ENCODE measurements at places on chromosomes 5 and 9.

- DNase-seq, result no peak
Measured at GRCh38 chr5:129027260-129027659, 62.0 kb downstream of the SLC27A6 start.

DNA sequence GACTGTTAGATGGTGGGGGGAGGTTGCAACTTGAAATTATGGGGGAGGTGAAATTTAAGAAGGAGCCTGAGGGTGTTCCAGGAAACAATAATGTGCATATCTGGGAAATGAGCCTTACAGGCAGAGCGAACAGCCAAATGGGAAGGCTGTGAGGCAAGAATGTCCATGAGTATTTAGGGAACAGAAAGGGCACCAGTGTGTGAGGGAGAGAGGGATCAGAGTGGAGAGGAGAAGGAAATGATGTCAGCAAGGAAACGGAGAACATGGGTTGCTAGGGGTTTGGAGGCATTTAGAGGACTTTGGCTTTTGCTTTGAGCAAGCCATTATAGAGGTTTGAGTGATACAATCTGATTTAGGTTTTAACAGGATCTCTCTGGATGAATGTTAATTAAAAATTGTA lies 285.4 kb downstream of the TLE4 start:
- no peak for DNase-seq

DNA sequence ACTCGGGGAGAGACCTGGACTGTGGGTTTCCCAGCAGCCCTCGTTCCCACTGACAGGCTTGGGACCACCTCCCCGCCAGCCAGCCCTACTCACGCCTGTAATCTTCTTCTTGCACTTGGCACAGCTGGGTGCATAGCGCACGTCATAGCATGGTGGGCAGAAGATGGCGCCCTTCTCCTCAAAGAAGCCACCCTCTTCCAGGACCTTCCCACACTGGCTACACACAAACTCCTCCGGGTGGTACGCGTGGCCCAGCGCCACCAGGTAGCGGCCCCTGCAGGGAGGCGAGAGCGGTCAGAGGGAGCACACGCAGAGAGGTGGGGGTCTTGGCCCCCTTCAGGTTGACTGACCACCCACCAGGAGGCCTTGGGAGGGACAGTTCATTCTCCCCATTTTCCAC lies 9.4 kb downstream of the PDLIM7 start:
- no peak for DNase-seq

DNA sequence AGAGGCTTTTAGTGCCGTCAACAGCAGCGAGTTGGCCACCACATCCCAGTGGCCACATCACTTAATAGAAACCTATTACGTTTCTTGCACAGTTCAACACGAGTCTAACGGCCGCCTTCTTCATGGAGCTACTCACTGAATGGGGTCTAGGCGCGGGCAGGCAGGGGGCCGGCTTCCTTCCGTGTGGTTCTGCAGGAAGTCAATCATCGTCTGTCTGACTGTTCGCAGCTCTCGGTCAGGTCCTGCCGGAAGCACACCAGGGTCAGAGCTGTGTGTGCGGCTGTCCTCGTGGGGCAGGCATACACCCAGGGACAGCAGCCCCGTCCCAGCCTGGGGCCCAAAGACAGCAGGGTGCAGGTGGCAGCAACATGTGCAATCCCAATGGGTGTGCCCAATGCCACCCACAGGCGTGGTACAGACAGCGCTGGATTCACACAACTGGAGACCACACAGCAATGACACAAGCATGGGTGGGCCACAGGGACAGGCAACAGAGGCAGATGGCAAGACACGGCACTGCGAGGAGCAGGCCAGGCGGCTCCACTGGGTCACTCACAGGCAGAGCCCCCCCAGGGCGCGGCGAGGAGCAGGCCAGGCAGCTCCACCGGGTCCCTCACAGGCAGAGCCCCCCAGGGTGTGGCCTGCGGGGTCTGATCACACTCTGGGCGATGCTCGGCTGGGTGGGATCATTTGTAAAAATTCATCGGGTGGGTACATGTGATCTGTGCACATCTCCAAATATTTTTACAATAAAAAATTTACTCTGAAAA lies 19.1 kb upstream of the LHX3 start:
- no peak for DNase-seq

DNA sequence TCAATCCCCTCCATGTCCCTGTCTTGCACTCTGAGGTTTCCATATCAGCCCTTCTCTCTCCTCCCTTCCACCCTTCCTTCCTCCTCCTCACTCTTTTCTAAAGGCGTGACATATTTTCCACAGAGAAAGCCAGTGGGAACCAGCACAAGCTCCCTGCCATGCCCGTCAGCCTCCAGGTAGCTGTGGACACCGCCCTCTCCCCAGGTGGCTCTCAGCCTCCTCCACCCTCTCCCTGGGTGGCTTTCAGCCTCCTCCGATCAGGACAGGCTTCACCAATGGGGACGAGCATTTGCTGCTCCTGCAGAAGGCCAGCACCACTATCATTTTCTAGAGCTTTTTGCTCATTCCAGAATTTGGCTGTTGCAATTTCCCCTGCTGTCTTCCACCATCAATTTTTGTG lies 236.6 kb downstream of the GADD45G start:
- no peak for DNase-seq

DNA sequence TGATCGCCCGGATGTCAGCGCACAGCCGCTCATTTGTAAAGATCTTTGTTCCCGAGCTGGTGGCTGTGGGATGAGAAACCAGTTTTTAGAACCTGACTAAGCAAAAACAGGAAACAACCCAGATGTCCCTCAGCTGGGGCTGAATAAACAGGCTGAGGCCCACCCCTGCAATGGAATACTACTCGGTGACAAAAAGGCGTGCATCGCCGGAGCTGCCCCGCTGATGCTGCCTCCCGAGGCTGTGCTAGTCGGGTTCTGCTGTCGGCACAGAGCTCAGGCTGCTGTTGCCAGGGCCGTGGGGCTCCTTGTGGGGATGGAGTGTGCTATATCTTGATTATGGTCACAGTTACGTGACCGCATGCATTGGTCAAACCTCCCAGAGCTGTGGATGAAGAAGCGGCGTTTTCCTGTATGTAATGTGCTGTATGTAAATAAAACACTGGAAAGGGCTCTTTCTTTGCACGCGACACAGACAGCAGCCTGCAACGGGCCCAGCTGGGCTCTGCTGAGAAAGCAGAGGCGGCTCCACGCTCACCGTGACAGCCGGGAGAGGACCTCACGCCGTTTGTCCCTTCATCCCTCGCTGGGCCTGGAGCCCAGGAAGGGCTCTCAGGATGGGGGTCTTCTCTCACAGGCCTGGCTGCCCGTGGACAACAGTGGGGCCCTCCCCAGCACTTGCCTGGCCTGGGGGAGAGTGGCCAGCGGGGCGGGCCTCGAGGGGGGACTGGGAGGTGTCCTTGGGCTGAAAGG lies 51.5 kb upstream of the RNU6ATAC start:
- peak; percentile 81 for DNase-seq

DNA sequence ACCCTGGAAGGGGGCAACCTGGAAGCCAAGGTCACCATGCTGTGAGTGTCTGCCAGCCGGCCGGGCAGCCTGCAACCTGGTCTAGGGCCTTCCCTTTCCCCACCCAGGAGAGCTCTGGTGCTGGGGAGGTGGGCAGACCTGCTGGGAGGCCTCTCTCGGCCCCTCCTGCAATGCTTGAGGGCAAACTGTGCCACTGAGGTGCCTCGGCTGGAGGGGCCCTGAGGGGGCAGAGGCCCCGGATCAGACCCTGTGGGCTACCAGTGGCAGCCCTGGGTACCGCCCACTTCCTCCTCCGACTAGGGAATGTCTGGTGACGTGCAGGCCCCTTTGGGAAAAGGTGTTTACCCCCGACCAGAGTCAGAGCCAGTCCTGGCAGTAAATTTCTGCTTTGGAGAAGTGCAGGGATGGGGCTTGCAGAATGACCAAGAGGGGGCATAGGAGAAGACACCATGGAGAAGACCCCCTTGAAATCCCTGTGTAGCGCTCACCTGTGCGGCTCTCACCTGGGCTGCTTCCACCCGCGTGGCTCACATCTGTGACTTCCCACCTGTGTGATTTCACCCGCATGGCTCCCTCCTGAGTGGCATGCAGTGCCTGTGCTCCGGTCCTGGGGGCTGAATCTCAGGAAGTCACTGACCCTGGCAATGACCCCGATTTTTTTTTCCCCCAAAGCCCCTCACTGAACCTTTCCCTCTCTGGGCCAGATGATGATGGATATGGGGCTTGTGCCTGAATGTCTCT lies 1.1 kb downstream of the LCN1 start:
- no peak for DNase-seq

DNA sequence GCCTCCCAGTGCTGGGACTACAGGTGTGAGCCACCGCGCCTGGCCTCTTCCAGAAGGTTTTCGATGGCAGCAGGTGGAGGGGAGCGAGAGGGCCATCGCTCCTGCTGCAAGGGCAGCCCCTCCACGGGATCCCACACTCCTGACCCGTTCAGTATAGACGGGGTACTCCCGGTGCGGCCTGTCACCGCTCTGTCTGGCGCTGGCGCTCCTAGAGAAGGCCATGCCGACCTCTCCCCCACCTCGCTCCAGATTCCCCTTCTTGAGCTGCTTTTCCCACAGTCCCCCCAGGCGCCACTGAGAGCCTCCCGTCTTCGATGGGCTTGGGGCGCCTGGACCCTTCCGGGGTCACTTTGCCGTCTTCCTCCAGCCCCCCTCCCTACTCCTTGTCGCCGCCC lies 4.3 kb upstream of the SQSTM1 start:
- no peak for DNase-seq

- peak; percentile 22 for DNase-seq
Measured at GRCh38 chr5:62306896-62307689, 1.1 kb downstream of the KIF2A start.

DNA sequence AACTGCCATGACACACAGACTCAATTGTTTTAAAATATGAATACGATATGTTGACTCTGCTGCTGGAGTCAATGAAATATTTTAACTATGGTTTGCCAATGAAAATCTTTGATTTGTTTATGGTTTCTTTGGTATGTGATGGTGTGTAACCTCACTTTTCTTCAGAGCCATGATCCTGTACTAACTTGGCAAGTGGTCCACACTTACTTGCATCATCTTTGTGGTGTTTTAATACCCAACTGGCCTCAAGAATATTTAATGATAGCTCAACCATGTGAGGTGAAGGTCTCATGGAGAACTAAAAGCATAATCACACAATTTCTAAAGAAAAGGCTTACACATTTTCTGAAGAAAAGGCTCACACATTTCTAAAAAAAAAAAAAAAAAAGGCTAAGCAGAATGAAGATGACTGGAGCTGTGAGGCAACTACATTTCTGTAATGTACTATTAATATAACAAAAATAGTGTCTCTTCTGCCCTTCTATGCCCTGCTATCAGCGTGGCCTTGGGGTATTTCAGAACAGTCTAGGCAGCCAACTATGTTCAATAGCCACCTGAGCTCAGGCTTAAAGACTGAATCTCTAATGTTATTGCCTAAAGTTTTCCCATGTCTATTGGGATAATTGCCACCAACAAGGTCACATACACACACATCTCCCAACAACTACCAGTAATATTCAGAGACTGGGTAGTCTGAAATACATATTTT lies 395.0 kb downstream of the MLLT3 start:
- no peak for DNase-seq

DNA sequence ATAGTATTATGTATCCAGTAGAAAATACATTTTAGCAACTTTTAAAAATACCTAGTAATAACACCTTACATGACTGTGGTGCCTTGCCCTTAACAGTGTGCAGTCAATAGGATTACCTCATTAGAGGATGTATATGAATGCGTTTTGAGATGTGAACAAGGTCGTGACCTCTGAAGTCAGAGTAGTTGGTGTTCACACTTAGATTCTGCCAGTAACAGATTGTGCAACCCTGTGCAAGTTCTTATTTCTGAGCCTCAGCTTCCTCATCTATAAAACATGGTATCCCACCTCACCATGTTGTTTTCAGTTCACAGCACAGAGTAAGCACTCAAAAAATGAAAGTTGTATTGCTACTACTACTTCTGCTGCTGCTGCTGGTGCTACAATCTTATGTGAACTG lies 347.3 kb downstream of the KDM4C start:
- DNase-seq, result no peak

GRCh38 chr5:16806711-16807546 lies 129.2 kb downstream of the MYO10 start:
- peak; percentile 80 for DNase-seq

- peak; percentile 39 for DNase-seq
Measured at GRCh38 chr9:89278997-89279739, 31.8 kb upstream of the CKS2 start.

DNA sequence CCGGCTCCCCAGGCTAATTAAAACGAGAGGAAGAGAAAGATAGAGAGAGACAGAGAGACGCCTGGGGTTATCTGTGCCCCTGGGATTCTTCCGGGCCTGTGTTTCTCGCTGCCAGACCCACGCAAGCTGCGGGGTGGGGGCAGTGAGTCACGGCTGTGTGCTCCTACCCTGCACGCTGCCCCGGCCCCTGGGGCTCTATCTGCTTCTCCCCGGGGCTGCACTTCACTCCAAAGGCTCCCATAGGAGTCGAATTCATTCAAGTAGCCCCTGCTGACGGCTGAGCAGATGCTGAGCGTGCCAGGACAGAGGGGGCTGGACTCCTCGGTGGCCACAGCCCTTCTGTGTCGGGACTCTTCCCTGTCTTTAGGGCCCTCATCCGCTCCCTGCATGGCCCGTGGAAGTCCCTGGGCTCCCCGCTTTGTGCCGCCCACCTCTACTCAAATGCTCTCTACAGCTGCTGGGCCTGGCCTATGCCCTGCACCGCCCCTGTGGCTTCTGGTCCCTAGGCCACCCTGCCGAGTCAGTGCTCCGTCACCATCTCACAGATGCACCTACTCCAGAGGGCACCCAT lies 22.8 kb downstream of the SARDH start:
- DNase-seq, result no peak

GRCh38 chr9:26181836-26182235 lies 503.6 kb upstream of the TUSC1 start:
- DNase-seq, result no peak

DNA sequence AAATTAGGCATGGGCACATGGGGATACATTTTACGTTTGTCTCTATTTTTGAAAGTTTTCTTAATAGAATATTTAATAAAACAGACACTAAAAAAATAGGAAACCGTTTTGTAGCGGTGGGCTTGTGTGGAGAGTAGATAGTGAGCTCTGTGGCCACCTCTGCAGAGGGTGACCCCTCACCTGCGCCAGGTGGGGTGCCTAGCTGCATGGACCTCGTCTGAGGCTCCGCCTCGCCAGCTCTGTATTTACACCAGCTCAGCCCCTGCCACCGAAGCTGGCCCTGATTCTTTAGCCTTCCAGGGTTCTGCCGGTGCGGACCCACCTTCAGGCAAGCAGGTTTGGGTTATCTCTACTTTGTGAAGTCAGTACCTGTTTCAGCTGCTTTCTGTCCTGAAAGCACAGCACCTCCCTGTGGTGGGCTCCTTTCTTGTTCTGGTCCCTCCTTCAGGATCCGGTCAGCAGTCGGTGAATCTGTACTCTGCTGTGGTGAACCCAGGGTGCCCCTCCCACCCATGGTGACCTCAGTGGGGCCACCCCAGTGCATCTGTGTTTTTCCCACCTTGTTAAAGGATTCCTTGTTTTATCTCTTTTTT lies 105.2 kb upstream of the CACNA1B start:
- DNase-seq, result no peak

Data from muscle of back (tissue), 13 donors.